Stimulated activated CD8-positive, alpha-beta memory T cell treated with anti-CD3 and anti-CD28 coated beads, Interleukin-15, amount 100 ng/mL, for 4 hours (primary cell): ENCODE measurements at places on chromosomes 3 and 15.

DNA sequence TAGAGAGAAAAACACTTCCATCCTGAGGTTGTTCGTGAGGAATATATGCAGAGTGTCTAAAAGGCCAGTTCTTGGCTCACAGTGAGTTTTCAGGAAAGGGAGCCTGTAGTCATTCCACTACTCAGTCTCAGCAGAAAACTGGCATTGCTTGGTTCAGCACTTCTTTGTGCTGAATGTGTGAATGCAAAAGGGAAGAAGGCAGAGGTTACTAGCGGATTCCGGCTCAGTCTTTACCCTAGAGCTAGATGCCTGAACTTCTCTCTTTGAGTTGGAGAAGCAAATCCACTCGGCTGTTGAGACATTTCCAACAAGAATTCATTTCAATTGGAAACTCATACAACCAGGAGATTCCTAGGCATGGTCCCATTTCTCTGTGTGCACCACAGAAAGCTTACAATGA is 23.1 kb upstream of the FRMD4B start:
- no peak for DNase-seq

GRCh38 chr15:94370206-94370935 is 139.0 kb downstream of the MCTP2 start:
- DNase-seq: no peak

DNA sequence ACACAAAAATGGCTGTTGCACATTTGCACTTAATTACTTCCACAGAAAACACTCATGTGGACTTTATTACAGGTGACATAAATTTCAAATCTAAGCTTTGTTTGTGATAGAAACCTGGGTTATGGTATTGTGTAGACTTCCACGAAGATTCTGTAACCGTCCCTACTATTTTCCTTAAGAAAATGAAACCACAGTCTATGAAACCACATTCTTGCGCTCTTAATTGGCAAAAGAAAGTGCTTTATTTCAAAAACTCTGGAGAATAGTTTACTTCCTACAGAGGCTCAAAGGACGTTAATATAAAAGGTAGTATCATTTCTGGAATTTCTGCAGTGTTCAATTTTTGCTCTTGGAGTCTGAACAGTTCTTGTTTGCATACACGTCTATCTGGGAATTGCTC is 123.4 kb downstream of the TIGIT start:
- DNase-seq: no peak

- DNase-seq: no peak
These were observed 4.0 kb downstream of the RASSF1 start for GRCh38 chr3:50336452-50337174.

DNA sequence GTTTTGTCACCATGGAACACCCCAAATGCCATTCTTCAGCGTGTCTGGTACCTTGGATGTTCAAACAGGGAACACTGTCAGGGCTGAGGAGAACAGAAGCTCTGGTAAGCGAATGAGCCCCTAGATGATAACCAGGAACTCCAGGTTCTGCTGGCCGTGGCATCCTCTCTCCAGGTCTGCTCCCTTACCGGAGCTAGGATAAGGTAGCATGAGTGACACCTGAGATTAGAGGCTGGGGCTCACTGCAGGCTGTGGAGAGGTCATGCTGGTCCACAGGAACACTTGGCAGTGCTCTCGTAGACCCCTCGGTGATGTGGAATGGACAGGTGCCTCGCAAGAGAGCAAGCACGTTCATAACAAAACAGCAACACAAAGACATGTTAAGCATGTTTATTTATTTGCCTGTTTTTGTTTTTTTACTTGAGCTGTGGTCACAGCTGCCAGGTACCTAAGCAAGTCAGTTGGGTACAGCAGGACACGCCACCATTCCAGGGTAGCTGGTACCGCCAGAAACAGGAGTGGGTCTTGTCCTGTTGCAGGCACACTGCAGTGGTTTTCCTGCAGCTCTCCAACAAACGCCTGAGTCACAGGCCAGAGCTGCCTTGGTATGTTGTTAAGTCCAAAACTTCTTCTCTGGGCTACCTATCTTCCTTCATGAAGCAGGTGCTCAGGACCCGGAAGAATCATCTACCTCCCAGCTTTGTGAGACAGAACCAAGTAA is 4.6 kb downstream of the RBM15B start:
- no peak for DNase-seq

DNA sequence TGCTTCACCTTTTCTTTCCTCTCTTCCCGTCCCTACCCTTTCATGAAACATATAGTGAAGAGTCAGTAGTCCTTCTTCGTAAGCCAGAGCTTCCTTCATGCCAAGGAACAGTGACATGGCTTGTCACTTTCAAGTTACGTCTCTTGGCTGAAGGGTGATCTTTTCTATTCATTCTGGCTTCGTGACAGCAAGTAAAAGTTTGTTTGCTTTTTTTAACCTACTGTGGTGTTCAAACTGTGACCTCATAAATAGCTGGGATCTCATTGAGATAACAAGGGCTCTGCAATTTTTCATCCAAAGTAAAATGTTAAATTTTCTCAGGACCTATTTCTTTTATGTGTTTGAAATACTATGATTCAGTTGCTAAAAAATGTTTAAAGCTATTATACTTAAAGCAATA is 10.5 kb downstream of the CDIN1 start:
- DNase-seq: no peak

DNA sequence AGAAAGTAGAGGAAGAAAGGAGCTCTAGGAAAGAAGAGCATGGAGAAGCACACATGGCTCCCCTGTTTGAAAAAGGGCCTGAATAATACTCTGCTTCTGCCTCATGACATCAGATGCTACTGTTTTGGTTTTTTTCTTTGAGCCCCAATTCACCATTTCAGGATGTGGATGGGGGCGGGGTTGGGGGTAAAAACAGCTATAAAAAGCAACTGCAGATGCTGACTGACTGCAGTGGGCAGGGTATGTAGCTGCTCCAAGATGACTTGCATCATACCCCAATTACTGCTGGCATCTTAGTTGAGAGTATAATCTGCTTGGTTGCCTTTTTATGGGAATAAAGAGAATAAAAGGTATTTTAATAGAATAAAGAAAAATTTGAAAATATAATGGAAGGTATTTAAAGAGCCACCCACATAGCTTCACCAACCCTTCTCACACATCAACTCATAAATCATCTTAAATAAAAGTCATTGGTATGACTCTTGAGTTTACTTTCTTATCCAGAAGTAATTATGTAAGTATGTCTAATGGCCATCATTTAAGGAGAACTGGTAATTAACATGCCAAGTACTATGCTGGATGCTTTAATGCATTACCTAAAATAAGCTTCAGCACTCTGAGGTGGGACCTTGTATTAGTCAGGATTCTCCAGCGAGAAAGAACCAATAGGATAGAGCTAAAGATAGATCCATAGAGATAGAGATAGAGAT is 36.4 kb upstream of the TMEM45A start:
- no peak for DNase-seq

DNA sequence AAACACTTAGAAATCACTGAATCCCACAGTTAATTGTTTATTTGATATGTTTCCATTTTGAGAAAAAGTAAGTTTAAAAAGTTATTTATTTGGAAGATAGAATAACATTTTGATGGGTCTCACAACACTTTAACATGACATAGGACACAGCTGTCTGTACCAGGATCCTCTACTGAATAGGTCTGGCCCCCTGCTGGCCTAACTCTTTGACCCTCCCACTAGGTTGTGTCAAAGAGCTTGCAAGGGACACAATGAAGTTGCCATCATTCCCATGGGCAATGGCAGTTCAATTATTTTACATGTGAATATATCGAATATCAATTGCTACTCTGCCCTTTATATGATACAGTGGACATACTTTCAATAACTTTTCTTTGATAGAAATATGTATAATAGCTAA is 138.9 kb downstream of the EPHA3 start:
- no peak for DNase-seq
